ENCODE measurements at places on chromosomes 11 and 22.

- DNase-seq: no peak
Observed at GRCh38 chr11:110433393-110434333, 3.9 kb downstream of the FDX1 start.

- DNase-seq: no peak
Observed at GRCh38 chr22:19879246-19879570, 24.5 kb upstream of the GNB1L start.

DNA sequence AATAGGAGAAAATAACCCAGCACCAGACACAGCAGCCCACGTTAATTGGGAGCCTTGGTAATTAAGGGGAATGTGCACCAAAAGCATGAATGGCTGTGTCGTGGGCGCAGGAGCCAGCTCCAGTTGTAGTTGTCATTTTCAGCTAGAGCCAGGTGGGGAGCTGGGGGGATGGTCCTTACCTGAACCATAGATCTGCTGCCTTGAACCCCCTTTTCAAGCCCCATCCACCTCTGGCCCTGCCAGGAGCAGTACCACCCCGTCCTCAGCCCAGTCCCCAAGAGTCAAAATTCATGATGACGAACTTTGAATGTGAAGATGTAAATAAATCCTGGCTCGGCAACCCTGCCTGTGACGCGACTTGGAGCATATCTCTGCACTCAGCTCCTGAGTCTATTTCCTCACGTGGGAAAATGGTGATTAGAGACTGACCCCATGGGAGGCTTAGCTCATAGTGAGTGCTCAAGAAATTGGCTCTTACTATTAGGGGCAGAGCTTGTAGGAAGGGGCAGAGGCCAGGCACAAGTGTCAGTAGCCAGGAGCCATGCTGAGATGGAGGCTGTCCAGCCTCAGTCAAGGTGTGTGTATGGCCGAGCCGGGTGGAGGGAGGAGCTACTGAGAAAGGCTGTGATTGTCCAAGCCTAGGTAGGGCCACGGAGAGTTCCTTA lies 794 bp upstream of the FXYD6 start:
- no peak for DNase-seq

- DNase-seq: no peak
Observed at GRCh38 chr11:92841719-92842118, 127.7 kb upstream of the MTNR1B start.

- no peak for DNase-seq
Observed at GRCh38 chr22:50529416-50529896, 356 bp downstream of the TYMP start.

DNA sequence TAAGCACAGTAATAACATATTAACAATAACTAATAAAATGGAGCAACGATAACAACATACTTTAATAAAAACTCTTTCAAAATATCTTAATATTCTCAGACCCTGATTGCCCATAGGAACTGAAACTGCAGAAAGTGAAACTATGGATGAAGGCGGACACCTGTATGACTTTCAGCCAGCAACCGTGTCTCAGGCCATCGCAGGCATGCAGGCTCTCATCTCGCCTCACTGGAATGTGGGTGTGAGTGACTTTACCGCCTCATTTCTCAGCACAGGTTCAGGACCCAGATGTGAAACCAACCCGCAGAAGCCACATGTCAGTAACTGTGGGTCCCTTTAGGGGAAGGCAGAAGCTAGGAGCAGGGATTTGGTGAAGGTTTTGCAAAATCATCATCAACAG lies 539.1 kb downstream of the FAM181B start:
- no peak for DNase-seq

- peak; percentile 47 for DNase-seq
Observed at GRCh38 chr22:29306175-29306834, at the start of gene GAS2L1. TSS of gene GAS2L1 (plus strand) at chr22:29306650. CDS start at chr22:29308106, 1,456 bp downstream.

GRCh38 chr11:105236664-105237063 lies 97.1 kb upstream of the CARD18 start:
- peak; percentile 65 for DNase-seq

DNA sequence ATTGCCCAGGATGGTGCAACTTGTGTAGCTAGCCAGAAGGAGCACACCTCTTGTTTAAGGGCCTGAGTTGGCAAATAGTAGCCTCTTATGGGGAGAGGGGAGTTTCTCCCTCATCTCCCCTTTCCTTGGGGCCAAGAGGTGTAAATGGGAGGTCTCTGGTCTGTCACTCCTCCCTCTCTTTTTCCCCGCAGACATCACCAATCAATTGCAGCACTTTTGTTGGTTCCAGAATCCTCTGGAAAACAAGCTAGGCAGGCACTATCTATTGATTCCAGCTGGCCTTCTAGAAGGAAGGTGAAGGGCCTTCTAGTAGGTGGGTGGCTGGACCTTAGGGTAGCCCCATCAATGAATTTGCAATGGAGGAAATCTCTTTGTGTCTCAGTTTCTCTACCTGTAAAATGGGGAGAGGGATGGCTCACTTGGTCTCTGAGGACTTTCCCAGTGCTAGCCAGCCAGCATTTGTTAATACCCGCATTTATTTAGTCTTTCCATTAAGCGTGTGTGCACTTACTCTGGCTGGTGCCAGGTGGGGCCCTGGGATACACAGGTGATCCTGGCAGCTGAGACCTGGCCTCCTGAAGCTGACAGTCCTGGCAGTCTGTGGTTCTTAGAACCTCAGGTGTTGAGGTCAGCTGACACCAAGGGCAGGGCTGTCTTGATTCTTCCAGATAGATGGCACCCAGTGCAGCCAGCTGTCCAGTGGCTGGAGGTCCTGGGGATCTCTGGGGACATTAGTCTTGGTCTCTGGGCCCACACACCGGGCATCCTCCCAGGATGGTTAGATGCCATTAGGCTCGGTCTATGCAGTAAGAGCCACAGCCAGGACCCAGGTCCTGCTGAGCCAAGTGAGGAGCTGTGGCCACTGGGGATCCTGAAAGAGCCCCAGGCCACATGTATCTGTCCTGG lies 51.7 kb downstream of the TSPAN18 start:
- no peak for DNase-seq

- peak; percentile 78 for DNase-seq
Observed at GRCh38 chr11:102946237-102946636, 9.3 kb downstream of the MMP13 start.

DNA sequence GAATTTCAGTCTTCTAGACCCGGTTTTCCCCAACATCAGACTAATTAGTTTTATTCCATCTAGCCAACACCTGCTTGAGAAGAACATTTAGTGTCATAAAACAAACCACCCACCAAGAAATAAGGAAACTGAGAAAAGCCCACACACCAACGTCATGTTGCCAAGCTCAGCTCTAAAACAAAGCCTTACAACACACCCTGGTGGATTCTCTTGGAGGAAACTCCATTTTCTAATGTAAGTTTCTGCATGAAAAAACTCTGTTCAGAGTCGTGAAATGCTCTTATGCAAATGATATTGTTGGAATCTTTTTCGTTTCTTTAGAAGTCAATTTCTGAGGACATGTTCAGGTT lies 105.0 kb upstream of the RAG2 start:
- DNase-seq: no peak

DNA sequence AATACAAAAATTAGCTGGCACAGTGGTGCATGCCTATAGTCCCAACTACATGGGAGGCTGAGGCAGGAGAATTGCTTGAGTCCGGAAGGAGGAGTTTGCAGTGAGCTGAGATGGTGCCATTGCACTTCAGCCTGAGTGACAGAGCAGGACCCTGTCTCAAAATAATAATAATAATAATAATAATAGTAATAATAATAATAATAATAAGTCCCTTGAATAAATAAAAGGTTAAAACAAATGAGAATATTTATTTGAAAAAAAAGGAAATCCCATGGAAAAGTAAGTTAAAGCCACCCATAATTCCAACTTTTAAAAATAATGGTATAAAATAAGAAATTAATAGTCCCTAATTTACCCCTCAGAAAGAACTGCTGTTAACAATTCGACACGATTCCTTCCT lies 10.0 kb upstream of the NAV2 start:
- no peak for DNase-seq

DNA sequence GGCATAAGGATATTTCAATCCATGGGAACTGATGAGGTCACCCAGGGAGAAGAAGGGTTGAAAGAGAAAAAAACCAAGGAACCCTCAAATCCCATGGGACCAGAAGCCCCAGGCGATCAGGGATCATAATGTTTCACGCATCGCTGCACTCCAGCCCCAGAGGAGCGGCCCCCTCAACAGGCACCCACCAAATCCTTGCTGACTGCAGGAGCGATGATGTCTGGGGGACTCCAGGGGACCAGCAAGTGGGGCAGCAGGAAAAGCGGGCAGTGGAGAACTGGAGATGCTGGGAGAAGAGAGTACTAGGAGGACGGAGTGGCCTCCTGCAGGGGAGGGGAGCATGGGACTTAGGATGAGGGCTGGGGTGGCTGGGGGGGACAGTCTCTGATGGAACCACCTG lies 47.7 kb upstream of the LINC01488 start:
- no peak for DNase-seq

DNA sequence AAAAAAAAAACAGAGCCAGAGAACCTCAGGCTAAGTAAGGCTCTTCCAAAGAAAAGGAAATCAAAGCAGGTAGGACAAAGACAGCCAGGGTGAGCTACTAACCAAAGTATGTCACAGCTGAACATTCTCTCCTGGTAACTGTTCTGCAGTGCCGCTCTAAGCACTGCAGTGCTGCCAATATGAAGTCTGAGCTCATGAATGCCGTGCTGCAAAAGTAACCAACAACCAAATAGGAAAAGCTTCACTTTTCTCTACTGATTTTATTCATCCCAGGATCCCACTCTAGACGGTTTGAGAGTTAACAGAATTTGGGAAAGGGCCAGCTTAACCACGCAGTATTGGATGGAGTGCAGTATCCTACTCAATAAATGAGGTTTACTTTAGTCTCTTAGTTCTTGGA lies 3.5 kb downstream of the SIK3 start:
- DNase-seq: no peak

GRCh38 chr11:16777613-16777975 lies 39.1 kb downstream of the C11orf58 start:
- DNase-seq: no peak

DNA sequence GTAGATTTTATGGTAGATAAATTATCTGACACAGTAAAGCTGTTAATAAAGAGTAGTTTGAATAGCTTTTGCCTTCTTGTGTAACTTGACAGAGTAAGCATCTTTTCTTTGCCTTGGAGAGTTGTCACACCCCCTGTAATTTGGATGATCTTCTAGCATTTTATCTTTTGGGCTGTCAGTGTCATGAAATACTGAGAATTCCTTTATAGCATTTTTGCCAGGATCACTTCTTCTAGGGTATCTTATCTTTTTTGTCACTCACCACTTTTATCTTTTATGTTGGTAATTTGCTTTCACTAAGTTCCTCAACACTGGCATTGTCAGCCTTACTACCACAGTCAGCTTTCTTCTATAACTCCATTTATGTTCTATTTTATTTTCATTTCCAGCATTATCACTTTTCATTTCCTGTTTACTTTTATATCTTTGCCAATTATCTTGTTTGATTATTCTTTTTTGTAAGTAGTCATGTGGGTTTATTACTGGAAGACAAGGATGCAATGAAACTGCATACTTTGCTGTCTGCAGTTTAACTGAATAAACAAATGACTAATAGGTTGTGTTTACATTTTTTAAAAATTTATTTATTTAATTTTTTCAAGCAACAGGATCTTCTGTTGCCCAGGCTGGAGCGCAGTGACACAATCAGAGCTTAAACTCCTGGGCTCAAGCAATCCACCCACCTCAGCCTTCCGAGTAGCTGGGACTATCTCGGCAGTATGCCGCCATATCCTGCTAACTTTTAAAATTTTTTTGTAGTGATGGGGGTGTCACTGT lies 28.1 kb upstream of the ACAT1 start:
- peak; percentile 45 for DNase-seq

DNA sequence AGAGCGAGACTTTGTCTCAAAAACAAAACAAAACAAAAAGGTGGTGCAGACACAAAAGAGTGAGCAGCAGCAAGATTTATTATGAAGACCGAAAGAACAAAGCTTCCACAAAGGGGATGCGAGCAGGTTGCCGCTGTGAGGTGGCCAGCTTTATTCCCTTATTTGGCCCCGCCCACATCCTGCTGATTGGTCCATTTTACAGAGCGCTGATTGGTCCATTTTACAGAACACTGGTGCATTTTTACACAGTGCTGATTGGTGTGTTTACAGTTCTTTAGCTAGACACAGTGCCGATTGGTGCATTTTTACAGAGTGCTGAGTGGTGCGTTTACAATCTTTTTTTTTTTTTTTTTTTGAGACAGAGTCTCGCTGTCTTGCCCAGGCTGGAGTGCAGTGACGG lies 77.4 kb downstream of the CECR2 start:
- DNase-seq: no peak

GRCh38 chr22:46568102-46568809 lies 30.8 kb upstream of the CELSR1 start:
- no peak for DNase-seq

DNA sequence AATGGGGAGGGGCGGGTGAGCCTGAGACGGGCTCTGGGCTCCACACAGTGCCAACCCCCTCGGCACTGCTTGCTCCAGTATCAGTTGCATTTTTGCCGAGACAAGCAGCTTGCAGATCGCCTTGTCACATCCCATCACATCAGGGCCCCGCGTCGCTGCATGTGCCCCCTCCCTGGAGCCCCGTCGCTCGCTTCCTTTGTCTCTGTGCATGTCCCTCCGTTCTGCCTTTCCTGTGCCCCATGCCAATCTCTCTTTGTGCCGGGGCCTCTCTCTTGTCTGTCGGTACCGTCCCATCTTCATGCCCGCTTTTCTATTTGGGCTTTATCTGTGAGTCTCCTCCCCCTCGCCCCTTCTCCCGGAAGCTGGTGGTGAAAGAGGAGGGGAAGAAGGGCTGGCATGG lies 202.2 kb downstream of the CEP164 start:
- DNase-seq: no peak

- DNase-seq: no peak
Observed at GRCh38 chr11:134763030-134763388, 351.0 kb upstream of the B3GAT1 start.

GRCh38 chr22:42561856-42562255 lies 8.1 kb downstream of the SERHL2 start:
- no peak for DNase-seq

- DNase-seq: no peak
Observed at GRCh38 chr11:43690929-43691725, 10.6 kb downstream of the HSD17B12 start.

- DNase-seq: no peak
Observed at GRCh38 chr11:2530131-2530854, 85.5 kb downstream of the KCNQ1 start.

- no peak for DNase-seq
Observed at GRCh38 chr11:39724404-39724803, 1735.0 kb downstream of the LRRC4C start.
